ENCODE measurements at places on chromosomes 13 and 19. TPM values are rescaled to one million over a fixed set of nuclear protein-coding genes. Genes with fewer than 3 reads are reported as not detected.

The ZNF91 gene
- polyA plus RNA-seq: 28.3 TPM

The ADGRE1 gene
- 0.09 TPM for polyA plus RNA-seq

The PSG5 gene
- not detected for polyA plus RNA-seq

The KLK2 gene
- not detected for polyA plus RNA-seq

The SULT2A1 gene
- polyA plus RNA-seq: not detected

GRCh38 chr13:93144031-93144430 lies 82.6 kb upstream of the GPC6 start:
- DNase-seq: no peak

- DNase-seq: no peak
Measured at GRCh38 chr13:91950803-91951202, 552.4 kb downstream of the GPC5 start.

DNA sequence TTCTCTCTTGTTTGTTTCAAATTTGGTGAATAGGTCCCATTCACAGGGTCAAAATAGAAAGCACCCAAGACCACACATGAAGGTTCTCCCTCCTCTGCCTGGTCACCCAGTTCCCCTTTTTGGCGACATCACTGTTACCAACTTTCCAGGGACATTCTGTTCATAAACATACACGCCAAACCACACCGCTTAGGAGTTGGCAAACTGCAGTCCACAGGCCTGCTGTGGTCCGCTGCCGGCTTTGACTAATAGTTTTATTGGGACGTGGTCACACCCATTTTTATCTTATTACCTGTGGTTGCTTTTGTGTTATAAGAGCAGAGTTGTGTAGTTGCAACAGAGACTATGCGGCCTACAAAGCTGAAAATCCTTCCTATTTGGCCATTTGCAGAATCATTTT lies 24.2 kb downstream of the UHRF1 start:
- DNase-seq: no peak

DNA sequence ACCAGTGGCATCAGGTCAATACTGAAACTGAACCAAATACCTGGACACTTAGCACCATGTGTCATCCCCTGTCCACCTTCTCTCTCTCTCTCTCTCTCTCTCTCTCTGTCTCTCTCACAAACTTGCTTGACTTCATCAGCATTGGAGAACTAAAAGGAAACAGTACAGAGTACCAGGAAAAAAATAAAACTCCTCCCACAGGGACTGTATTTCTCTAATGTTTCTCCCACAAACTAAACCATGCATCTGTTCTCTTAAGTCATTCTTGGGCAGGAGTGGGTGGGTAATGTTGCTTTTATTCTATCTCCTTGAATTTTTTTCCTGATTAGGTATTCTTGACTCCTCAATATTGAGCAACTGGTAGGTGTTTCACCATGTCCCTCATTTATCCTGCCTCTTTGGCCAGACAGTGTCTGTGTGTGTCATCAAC lies 112.9 kb upstream of the CACNA1A start:
- no peak for DNase-seq

- DNase-seq: no peak
Measured at GRCh38 chr13:61954092-61954491, 538.4 kb upstream of the PCDH20 start.

- DNase-seq: no peak
Measured at GRCh38 chr13:58018865-58019264, 387.3 kb downstream of the PCDH17 start.

GRCh38 chr19:55297267-55297666 lies 13.5 kb downstream of the BRSK1 start:
- no peak for DNase-seq

- no peak for DNase-seq
Measured at GRCh38 chr13:20137875-20138274, 23.0 kb downstream of the GJA3 start.

DNA sequence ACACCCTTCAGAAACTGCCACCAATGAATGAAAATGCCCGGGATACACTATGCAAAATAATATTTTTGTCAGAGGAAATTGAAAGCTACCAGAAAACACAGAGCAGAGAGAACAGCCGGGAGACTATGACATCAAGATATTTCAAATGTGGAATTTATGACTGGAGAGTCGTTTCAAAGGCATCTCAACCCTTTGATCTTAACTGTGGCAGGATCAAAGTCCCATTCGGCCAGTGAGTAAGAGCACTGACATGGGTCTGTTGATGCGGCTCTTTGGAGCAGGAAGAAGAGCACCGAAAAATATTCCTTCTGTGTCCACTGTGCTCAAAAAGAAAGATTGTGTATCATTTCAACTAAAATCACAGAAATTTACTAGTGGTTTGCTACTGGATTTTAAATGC lies 201.9 kb downstream of the RFC3 start:
- no peak for DNase-seq

GRCh38 chr19:47267350-47267759 lies 7.3 kb upstream of the INAFM1 start:
- no peak for DNase-seq

DNA sequence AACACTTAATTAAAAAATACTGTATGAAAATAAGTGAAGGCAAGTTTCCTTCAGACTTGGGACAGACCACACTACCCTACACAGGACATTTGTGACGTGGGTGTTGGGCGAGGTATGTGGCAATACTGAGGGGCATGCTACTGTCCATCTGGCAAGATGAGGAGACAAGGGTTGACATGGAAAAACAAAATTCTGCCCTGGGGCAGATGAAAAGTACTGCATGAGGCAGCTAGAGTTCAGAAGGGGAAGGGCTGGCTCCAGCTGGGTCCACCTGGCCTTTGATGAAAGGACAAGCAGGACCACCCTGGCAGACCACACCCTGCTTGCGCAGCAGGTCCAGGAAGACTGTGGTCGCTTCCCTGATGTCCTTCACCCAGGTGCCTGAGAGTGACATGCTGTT lies 43.2 kb downstream of the LATS2 start:
- no peak for DNase-seq

- DNase-seq: no peak
Measured at GRCh38 chr19:52938761-52939160, 15.5 kb upstream of the ZNF888 start.

DNA sequence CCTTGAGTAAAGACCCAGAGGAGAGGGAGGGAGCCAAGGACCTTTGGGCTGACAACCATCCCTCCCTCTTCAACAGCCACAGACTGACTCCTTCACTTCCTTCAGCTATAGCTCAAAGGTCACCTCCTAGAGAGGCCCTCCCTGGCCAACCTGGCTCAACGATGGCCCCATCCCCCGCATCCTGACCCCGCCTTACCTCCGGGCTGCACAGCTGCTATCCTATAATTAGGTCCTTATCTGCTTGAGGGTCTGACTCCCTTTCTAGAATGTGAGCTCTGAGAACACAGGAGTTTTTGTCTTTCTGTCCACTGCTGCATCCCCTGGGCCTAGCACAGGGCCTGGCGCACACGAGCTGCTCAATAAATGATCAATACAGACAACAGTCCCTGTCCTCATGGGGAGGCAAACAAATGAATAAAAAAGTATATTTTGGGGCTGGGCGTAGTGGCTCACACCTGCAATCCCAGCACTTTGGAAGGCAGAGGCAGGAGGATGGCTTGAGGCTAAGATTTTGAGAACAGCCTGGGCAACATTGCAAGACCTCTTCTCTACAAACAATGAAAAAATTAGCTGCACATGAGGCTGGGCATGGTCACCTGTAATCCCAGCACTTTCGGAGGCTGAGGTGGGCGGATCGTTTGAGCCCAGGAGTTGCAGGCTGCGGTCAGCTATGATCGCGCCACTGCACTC lies 6.6 kb upstream of the LGALS4 start:
- peak; percentile 56 for DNase-seq

- DNase-seq: no peak
Measured at GRCh38 chr13:98332222-98332621, 155.2 kb upstream of the RNF113B start.

- DNase-seq: no peak
Measured at GRCh38 chr19:50943074-50943828, 9.6 kb downstream of the KLK5 start.
